ENCODE measurements at places on chromosomes 11 and 22.

GRCh38 chr11:27420722-27421572 lies 51.6 kb downstream of the LGR4 start:
- H3K27ac ChIP-seq = no peak overlapping the region
- no peak overlapping the region for H3K4me3 ChIP-seq
- DNase-seq = no peak
- H3K4me1 ChIP-seq = no peaks in the 10 kb centered on the region
- H3K27me3 ChIP-seq = no peaks in the 10 kb centered on the region
- no peaks in the 10 kb centered on the region for H3K36me3 ChIP-seq

GRCh38 chr11:36056160-36056751 lies 112.4 kb downstream of the LDLRAD3 start:
- H3K4me3 ChIP-seq = no peak overlapping the region
- DNase-seq = no peak
- H3K4me1 ChIP-seq = no peaks in the 10 kb centered on the region
- no peaks in the 10 kb centered on the region for H3K36me3 ChIP-seq

- no peak for DNase-seq
- H3K4me1 ChIP-seq = no peaks in the 10 kb centered on the region
- no peak within 1 kb of the TSS for H3K4me3 ChIP-seq
- no peaks in the 10 kb centered on the region for H3K36me3 ChIP-seq
These were observed at the start of gene OR56B1 for GRCh38 chr11:5736396-5736795. Gene OR56B1 (plus strand): TSS chr11:5736448. CDS start chr11:5736517, 69 bp downstream.

DNA sequence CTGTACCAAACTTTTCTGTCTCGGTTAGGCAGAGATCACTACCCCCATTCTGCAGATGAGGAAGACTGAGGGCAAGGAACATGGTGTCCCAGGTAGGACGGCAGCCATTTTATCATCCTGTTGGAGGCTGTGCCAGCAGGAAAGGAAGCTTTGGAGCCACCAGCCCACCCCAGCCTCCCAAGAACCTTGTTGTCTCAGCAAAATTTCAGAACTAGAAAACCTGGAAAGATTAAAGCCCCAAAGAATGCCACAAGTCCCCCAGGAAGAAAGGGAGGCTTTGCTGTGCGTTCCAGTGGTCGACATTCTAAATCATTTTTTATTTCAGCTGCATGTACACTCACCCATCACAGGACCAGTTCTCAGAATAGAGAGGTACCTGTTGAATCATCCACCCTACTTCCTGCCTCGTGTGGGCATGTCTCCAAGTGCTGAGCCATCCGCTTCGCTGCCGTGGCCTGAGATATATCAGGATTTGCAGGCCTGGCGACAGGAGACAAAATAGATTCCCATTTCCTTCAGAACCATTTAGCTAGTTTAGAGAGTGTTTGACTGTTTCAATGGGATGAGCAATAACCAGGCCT lies 13.0 kb upstream of the EIF3D start:
- H3K27me3 ChIP-seq = peaks cover 15% of the 10 kb centered on the region
- no peak overlapping the region for H3K4me3 ChIP-seq
- no peaks in the 10 kb centered on the region for H3K4me1 ChIP-seq
- DNase-seq = no peak

GRCh38 chr11:96393753-96394348 lies 4.0 kb downstream of the JRKL start:
- H3K4me1 ChIP-seq = 0 out of 2 replicates have a peak, but pooled peaks cover 1% of the 10 kb centered on the region
- peak; percentile 61 for DNase-seq
- no peak overlapping the region for H3K4me3 ChIP-seq
- no peaks in the 10 kb centered on the region for H3K36me3 ChIP-seq
- H3K27ac ChIP-seq = no peak overlapping the region
- H3K27me3 ChIP-seq = no peaks in the 10 kb centered on the region

- DNase-seq = no peak
- H3K27ac ChIP-seq = no peak overlapping the region
These were observed 75.3 kb downstream of the C22orf31 start for GRCh38 chr22:28986366-28986765.

GRCh38 chr11:47204637-47204989 lies 10.2 kb upstream of the DDB2 start:
- no peaks in the 10 kb centered on the region for H3K36me3 ChIP-seq
- DNase-seq = no peak
- no peaks in the 10 kb centered on the region for H3K4me1 ChIP-seq
- no peaks in the 10 kb centered on the region for H3K27me3 ChIP-seq
- no peak overlapping the region for H3K27ac ChIP-seq
- no peak overlapping the region for H3K4me3 ChIP-seq

DNA sequence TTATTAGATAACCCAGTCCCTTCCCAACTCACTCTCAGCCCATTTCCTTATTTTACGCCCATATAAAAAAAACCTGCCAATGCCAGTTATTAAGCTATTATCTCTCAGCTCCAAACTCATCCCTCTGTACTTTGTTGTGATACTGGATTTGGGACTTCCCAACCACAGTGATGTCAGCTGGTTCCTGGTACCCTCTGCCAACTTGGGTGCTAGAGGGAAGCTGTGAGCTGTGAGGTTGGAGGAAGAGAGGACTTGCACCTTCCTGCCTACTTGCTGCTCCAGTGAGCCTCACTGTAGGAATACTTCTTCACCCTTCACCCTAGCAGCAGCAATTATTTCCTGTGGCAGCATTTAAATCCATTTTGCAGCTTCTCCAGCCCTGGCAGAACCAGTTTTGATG lies 19.2 kb upstream of the CSF2RB start:
- no peak overlapping the region for H3K4me3 ChIP-seq
- DNase-seq = no peak
- H3K27ac ChIP-seq = no peak overlapping the region

- DNase-seq = no peak
- no peaks in the 10 kb centered on the region for H3K36me3 ChIP-seq
- no peak overlapping the region for H3K27ac ChIP-seq
- H3K27me3 ChIP-seq = no peaks in the 10 kb centered on the region
- H3K4me3 ChIP-seq = no peak overlapping the region
- H3K4me1 ChIP-seq = no peaks in the 10 kb centered on the region
These were observed 16.1 kb downstream of the TMPRSS5 start for GRCh38 chr11:113689768-113690618.

- DNase-seq = no peak
- H3K27ac ChIP-seq = no peak overlapping the region
- H3K36me3 ChIP-seq = no peaks in the 10 kb centered on the region
- H3K4me3 ChIP-seq = no peak overlapping the region
- H3K27me3 ChIP-seq = no peaks in the 10 kb centered on the region
- peaks cover 9% of the 10 kb centered on the region for H3K4me1 ChIP-seq
These were observed 17.2 kb downstream of the CD6 start for GRCh38 chr11:60988658-60989057.

- H3K4me3 ChIP-seq = no peak overlapping the region
- H3K27ac ChIP-seq = no peak overlapping the region
- H3K27me3 ChIP-seq = no peaks in the 10 kb centered on the region
- H3K4me1 ChIP-seq = no peaks in the 10 kb centered on the region
- DNase-seq = no peak
- H3K36me3 ChIP-seq = no peaks in the 10 kb centered on the region
These were observed 56.5 kb upstream of the BLID start for GRCh38 chr11:122172352-122173073.

Data from MM.1S (cell line).